K562 (cell line): ENCODE measurements at places on chromosomes 11 and 22.

DNA sequence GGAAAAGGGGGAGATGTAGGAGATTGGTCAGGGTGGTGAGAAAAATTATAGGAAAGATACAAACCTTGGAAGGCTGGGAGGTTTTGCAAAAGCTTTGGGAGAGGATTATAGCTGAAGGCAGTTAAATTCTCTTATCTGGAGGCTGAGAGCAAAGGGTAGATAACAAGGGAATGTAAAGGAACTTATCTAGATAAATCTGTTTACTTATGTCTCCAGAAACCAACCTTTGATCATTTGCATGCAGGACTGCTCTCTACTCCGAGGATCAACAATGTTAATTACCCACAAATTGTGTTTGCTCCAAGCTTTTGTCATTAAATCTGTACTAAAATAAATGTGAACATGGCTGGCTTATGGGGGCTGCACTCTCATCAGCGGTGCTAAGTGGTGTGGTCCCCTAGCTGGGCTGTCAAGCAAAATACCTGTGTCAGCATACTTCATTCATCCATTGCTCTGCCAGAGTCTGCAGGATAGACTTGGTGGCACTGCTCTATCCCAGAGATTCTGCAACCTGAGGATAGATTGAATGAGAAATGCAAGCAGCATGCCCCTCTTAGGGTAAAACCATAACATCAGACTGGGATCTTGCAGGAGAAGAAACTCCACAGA, 1599.2 kb upstream of the TENM4 start:
- DNase-seq, result no peak

DNA sequence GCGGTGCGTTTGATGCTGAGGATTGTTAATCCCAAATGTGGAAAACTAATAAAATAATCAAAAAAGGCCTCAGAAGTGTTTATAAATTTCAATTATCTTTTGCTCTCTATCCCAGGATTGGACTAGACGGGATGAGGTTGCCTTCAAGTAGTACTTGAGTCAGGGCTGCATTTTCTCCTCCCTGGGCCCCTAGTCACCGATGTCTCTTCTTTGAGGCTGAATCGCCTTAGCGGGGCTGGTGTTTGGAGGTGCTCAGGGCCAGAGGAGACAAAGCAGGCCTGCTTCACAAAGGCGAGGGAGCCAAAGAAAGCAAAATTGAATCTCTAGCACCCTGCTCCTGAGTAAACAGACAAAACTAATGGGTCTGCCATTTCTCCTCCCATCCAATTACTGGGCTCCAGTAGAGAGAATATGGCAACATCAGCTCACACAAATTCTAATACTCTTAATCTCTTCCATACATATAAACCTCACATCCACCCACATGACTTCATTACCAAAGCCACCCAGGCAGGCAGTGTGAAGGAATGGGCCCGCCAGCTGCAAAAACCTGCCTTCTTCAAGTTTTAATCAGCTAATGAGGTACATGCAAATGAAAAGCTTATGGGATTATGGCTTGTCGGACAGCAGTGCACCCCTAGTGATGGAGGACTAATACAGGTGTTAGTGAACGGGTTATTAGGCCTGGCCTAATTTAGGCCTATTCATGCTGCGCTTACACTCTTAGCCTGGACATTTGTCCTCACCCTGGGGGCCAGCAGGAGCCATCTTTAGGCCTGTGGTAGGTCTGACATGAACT, 52.7 kb upstream of the HTATIP2 start:
- DNase-seq, result no peak

DNA sequence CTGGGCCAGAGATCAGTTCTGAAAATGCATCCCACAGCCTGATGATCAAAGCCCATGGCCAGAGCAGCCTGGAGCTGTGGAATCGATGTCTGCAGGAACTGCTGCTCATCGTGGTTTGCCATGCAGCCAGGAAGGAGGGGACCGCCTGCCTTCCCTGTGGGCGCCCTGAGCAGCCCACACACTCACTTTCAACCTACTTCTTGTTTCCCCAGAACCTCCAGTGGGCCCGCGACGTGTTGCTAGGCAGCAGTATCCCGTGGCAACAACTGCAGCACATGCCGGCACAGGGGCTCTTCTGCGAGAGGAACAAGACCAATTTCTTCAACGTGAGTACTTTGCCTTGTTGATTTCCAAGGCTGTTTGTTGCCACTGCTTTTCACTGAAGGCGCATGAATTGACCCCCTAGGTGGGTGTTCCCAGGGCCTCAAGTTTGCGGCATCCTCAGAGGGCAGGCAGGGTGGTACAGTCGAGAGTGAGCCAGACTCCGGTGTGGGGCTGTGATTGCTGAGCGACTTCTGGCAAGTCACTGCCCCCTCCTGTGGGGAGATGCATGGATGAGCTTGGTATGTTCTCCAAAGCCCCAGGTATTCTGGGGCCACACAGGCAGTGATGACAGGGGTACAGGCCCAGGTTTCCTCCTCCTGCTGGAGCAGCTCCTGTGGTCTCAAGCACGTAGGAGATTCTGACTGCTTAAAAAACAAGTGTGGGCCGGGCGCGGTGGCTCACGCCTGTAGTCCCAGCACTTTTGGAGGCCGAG, 47.0 kb upstream of the SUSD2 start:
- DNase-seq, result no peak

DNA sequence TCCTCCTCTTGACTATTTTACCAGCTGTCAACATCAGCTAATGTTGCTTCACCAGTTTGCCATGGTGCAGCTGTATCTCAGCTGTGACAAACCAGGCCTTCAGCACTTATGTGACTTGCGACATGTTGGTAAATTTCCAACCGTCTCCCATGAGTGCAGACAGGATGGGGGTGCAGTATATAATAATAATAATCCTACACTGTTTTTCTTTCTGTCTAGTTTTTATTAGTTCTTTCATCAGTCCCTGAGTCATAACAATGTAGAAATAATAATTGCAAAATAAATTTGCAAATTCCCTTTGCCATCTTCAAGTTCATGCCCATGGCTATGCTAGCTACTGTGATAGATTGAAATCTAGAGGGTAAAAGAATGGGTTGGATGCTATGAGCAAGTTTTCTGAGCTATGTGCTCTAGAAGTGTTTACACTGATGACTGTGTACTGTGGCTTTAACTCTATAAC, 4.9 kb downstream of the MMP13 start:
- DNase-seq, result no peak

DNA sequence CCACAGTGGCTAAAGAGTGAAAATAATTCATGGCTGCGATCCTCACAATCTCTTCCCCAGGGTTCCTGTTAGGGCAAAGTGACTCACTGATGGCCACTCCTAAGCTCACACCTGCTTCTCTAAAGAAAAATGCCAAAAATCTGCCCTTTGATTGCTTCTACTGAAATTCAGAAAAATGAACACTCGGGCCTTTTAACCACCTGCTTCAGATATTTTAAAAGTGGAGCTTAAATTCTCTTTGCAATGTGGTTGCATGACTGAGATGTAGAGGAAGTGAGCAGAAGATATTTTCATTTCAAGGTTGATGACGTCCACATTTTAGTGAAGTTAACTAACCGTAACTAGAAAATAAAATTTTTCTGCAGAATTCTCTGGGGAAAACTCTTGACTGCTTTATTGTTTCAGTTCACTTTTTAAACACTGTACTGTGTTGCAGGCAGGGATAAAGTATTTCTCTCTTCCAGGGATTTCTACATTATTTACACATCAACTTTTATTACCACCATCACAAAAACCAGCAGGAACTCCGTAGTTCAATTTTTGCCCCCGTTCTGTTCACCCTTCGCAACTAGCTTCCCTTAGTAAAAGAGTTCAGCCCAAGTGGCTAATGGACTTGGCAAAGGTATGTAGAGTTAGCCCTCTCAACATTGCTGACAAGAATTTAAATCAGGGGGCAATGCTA, 8.5 kb downstream of the RAB30 start:
- DNase-seq, result no peak

GRCh38 chr11:109306322-109306721, 115.7 kb upstream of the C11orf87 start:
- DNase-seq, result no peak

DNA sequence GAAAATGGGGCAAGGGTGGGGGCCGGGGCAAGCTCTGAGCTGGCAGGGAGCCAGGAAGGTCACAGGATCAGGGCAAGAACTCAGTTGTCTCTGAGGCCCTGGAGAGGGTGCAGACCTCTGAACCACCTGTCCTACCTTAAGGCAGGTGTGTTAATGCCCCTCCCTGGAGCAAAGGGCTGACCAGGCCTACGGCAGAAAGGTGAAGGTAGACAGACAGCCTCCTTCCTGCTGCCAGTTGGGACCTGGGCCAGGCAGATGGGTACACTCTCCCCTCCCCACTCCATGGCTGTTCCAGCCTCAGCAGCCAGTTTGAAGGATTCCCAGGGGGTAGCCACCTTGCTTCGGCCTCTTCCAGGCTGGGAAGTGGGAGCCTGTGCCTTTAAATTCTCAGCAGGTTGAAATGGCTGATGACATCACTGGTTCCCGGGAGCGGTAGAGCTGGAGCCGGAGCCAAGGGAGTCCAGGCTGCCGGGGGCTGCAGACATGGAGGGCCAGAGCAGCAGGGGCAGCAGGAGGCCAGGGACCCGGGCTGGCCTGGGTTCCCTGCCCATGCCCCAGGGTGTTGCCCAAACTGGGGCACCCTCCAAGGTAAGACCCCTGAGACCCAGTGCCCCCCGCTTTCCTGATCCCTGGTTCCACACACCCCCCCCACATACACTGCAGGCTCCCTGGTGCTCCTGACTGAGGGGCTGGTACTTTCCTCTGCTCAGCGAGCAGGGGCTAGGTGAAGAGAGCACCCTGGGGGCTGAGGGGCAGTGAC, at the start of gene INPP5J:
Gene INPP5J (plus strand): TSS at position 435 of the 760 bp plus-strand sequence. CDS start 49 bp downstream, at position 484.
- no peak for DNase-seq

DNA sequence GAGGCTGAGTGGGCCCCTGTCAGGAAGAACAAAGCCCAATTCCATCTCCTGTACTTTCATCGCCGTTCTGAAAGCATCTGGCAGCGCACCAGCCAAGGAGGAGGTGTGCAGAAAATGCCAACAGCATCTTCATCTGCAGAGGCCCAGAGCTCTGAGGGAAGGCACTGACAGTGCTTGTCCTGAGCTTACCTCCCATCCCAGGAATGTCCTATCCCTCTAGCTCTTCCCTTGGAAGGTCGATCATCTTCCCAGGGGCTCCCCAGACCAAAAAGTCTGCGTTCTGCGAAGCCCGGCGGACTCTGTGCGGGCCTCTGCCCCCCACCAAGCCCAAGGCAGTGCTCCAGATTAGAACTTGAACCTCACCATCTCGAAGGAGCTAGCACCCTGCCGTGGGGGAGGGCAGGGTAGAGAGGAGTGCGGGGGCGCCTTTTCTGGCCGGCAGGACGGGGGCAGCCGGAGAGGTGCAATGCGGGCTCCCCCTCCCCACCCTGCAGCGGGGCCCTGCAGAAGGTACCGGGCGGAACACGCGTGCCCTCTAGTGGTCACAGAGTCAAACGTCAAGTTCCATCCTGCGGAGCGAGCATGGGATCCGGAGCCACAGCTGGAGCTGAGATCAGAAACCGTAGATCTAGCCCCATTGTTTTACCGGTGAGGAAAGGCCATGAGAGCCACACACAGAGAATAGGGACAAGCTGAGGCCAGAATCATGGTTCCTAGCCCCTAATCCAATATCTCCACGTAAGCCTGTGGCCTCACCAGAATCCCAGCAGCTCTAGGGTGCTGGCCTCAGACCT, 5.0 kb downstream of the SCN2B start:
- DNase-seq, result peak; percentile 80

- DNase-seq, result no peak
Observed at GRCh38 chr11:64415996-64416728, 57.2 kb downstream of the RPS6KA4 start.

GRCh38 chr11:110490886-110491285, 61.1 kb downstream of the FDX1 start:
- no peak for DNase-seq

GRCh38 chr11:35907648-35908431, 36.0 kb upstream of the LDLRAD3 start:
- DNase-seq, result no peak

DNA sequence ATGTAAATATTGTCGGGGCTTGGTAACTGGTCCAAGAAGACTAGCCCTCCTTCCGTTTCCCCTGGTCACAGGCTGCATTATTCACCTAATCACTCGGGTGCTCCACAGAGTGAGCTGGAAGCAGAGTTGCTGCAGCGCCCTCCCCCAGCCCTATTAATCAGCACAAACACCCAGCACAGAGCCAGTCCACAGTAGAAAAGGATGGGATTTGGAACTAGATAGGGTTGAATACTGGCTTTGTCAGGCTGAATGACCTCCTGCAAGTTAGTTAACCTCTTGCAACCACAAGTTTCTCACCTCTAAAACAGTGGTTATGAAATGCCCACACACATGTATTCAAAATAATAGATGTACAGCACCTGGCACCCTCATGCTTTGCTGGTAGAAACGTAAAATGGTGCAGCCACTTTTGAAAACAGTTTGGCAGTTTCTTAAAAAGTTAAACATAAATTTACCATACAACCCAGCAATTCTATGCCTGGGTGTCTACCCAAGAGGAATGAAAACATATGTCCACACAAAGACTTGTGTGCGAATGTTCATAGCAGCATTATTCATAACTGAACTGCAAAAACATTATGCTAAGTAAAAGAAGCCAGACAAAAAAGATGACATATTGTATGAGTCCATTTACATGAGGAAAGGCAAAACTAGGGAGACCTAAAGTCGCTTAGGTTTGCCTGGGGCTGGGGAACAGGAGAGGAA, 31.7 kb upstream of the APLP2 start:
- peak; percentile 60 for DNase-seq
